Cerebellar nuclear complex (tissue), 1 donor: ENCODE measurements at places on chromosomes 11 and 22.

DNA sequence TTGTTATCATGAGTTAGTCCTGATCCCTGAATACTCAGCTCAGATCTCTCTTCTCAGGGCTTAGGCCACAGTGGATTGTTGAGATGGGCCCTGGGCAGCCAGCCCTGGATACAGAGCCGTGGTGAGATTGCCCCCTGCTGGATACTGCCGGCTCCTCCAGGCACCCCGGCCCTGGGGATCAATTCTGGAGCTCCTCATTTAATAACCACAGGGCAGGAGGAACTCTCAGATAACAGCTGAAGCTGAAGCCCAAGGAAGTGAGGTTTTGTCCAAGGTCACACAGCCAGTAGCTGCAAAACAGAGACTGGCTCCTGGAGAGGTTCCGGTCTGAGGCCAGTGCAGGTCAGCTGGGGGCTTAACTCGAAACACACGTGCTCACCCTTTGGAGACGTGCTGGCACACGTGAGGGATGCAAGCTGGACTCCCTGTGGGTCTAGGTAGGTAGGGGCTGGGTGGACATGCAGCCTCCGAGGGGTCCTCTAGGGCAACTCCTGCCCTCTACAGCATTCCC, 16.0 kb downstream of the USH1C start:
- DNase-seq: no peak

DNA sequence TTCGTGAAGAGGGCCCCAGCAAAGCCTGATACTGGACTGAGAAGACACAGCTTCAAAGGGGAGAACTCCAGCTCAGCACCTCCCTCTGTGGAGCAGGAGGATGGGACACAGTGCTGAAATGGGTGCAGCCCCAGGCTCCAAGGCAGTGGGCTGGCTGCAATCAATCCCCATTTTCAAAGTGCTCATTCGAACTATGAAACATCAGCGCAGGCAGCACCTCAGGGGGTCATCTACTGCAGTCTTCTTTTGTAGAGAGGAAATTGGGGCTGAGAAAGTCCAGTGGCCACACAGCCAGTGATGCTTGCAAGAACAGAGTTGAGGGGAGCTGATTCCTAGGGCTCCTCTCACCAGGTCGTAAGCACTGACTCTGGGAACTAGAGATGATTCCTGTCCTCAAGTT, 25.1 kb downstream of the OPCML start:
- no peak for DNase-seq

- DNase-seq: no peak
These were observed 696 bp upstream of the MARK2 start for GRCh38 chr11:63838150-63838677.

GRCh38 chr11:44823868-44824267, 97.1 kb downstream of the TSPAN18 start:
- no peak for DNase-seq

DNA sequence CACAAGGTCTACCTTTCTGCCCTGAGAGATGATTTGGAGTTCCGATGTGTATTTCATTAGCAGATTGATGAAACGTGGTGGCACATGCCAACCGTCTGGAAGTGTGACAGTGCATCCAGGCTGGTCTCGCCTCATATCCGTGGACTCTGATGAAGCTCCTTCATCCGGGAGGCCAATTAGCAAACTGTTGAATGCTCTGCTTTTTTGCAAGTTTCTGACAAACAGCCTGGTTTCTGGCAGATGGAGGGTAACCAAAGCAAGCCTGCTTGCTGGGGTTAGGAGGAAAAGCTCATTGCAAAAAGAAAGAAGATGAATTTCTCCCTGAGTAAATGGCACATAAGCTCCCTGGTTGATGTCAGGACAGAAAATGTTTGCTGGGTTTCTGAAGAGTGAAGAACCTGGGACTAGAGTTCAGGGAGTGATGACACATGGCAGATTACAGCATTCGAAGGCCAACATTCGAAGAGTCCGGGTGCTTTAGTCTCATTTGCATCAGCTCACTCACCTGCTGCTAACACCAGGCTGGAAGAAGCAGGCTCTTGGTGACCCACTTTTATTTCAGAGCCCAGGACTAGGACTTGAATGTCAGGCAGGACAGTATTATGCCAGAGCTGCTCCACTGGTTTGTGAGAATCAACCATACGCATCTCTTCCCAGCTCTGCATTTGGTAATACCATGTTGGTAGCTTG, 135.9 kb upstream of the TTC12 start:
- DNase-seq: no peak

GRCh38 chr11:11027288-11027687, 169.4 kb upstream of the ZBED5 start:
- no peak for DNase-seq

DNA sequence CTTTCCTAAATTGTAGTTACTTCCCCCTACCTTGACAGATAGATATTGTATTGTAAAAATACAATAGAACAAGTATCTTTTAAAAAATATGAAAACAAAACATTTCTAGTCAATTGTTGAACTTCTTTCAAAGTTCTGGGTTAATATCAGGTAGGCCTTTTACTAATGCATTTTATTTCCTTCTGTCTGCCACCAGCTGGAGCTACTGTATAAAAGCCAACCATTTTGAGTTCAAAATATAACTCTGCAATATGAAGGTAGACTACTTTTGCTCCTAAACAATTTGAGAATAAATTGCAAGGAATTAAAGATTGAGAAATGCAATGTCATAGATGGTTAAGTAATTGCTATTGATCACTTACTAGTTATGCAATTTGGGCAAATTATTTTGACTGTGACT, 22.1 kb upstream of the LIN7C start:
- DNase-seq: no peak

DNA sequence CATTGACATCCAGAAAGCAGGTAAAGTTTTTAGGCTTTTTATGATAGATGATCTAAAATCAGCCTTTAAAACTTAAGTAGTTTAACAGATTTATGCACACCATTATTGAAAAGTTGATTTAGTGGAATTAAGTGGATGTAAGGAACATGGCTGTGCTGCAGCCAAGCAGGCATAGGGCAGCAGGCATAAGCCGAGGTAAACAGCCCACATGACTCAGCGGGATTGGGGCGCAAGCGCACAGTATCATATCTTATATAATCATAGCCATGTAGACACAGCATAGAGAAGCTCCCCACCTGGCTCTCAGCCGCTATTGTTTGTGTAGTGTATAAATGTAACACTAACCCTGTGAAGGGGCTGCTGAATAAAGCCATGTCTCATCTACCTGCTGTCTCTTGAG, 157.5 kb downstream of the WNT11 start:
- DNase-seq: no peak

GRCh38 chr11:2767801-2768200, 68.0 kb upstream of the KCNQ1OT1 start:
- DNase-seq: no peak

GRCh38 chr11:47035108-47035507, 98.5 kb downstream of the CSTPP1 start:
- DNase-seq: no peak

GRCh38 chr22:36875741-36876140, 14.9 kb downstream of the NCF4 start:
- no peak for DNase-seq

GRCh38 chr22:39914584-39914983, 13.7 kb downstream of the GRAP2 start:
- no peak for DNase-seq

- DNase-seq: no peak
These were observed 42.4 kb upstream of the RCE1 start for GRCh38 chr11:66800720-66801428.

GRCh38 chr11:44310463-44311272, 729 bp upstream of the ALX4 start:
- no peak for DNase-seq

GRCh38 chr11:100734743-100735527, 47.8 kb downstream of the ARHGAP42 start:
- no peak for DNase-seq

- DNase-seq: no peak
These were observed 48.8 kb downstream of the NAT10 start for GRCh38 chr11:34154059-34154875.

DNA sequence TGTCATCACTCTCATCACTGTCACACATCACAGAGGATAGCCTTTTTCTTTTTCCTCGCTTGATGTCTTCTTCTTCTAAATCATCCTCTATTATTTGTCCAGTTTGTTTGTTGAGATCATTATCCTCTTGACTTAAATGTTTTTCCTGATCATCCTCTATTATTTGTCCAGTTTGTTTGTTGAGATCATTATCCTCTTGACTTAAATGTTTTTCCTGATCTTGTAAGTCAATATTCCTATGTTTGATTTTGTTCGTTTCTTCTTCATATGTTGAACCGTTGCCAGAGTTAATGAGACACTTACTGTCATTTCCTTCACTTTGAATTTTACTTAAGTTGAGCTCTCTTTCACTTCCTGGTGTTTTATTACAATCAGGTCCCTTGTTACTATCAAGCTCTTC, 5.6 kb downstream of the CCDC82 start:
- DNase-seq: no peak

DNA sequence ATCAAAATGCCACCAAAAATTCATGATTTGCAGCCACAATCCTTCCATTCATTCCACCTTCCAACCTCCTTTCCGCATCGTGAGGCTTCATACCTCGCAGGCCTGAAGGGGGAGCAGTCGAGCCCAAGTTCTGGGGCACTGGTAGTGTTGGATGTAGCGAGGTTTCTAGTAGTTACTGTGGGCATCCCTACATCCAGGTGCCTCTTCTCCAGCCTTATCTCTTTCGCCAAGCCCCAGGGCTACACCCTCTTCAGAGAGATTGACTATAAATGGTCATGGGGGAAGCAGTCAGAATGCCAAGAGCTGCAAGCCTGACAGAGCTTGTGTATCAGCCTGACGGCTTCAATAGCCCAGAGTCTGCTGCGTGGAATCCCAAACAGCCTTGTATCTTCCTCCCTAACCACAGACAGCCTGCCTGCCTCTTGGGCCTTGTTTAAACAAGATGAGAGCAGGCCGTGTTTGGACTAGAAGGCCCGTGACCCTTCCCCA, 28.9 kb downstream of the CLMP start:
- DNase-seq: no peak

DNA sequence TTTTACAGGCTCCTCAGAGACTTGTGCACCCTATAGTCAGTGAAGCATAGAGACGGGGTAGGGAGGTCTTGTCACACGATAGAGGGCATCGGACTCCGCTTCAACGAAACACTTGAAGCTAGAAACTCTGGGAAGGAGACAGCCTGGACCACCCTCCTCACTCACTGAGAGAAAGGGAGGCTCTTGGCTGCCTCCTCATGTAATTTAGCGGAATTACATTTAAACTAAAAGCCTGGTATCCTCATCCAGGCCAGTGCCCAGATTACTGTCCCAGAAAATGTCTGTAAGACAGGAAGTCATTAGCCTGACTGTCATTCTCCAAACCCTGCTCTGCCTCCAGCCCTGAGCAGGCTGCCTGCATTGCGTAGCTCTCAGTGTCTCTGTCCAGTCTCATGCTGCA, 36.0 kb downstream of the TTLL1 start:
- no peak for DNase-seq

GRCh38 chr22:36303874-36304273, 50.9 kb downstream of the APOL1 start:
- no peak for DNase-seq

- DNase-seq: no peak
These were observed 14.5 kb downstream of the FEZ1 start for GRCh38 chr11:125481531-125481930.

DNA sequence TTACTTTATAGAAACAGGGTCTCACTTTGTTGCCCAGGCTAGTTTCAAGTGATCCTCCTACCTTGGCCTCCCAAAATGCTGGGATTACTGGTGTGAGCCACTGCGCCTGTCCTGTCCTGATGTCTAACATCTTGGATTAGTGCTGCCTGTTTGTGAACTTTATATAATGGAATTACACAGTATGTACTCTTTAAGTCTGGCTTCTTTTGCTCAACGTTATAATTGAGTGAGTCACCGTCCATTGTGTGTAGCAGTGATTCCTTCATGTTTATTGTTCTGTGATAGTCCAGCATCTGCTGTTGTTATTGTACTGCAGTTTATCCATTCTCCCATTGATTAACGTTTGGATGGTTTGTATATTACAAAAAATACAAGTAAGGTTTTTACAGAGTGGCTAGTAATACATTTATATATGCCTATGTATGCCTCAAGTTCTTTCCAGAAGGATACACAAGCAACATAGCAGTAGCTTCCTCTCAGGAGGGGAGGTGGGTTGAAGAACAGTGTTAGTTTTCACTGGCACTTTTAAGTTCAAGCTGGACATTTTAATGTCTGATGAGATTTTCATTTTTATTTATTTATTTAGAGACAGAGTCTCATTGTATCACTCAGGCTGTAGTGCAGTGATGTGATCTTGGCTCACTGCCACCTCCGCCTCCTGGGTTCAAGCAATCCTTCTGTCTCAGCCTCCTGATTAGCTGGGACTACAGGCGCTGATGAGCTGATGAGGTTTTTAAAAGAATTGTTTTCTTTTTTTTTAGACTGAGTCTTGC, 25.2 kb upstream of the MICALL1 start:
- no peak for DNase-seq

GRCh38 chr11:128195057-128195751, 392.2 kb downstream of the ETS1 start:
- no peak for DNase-seq

DNA sequence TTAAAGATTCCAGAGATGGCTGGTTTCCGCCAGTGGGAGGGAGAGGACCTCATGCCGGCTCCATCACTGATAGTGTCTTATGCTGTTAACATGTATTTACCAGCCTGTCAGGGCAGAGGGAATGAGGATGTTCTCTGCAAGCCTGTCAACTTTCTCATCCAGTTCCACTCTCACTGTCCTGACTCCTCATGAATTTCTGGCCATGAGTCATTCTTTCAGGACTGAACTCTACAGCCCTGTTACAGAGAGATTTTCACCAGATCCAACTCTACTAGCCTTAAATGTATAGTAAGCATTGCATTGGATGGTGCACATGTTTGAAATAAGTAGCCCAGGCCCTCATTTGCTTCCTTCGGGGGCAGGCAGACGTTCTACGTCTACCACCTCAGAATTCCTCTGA, 387.7 kb downstream of the TMEM135 start:
- DNase-seq: no peak

GRCh38 chr11:78224906-78225420, 36.2 kb downstream of the USP35 start:
- no peak for DNase-seq

- DNase-seq: no peak
These were observed 5.1 kb upstream of the IGSF9B start for GRCh38 chr11:133961890-133962289.

GRCh38 chr11:119706887-119707286, 22.1 kb downstream of the NECTIN1 start:
- DNase-seq: no peak

DNA sequence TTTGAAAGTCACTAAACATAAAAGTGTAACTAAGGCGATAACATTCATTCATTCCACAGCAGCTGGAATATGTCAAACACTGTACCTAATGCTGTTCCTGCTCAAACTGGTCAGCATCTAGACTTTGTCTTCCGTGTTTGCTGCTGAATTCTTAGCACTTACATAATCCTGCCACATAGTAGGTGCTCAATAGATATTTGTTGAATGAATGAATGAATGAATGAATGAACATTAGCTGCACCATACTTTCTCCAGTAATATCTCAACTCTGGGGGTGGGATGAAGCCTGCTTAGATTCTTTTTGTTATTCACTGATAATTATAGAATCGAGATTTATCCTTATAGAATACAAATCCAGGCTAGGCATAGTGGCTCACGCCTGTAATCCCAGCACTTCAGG, 6.6 kb upstream of the RNF169 start:
- DNase-seq: no peak

GRCh38 chr11:117279711-117280376, 11.3 kb upstream of the BACE1-AS start:
- no peak for DNase-seq
